ENCODE measurements at places on chromosomes 7 and 10.
A peak's percentile ranks its signal among the peaks of the same experiment; 100 is the strongest.

DNA sequence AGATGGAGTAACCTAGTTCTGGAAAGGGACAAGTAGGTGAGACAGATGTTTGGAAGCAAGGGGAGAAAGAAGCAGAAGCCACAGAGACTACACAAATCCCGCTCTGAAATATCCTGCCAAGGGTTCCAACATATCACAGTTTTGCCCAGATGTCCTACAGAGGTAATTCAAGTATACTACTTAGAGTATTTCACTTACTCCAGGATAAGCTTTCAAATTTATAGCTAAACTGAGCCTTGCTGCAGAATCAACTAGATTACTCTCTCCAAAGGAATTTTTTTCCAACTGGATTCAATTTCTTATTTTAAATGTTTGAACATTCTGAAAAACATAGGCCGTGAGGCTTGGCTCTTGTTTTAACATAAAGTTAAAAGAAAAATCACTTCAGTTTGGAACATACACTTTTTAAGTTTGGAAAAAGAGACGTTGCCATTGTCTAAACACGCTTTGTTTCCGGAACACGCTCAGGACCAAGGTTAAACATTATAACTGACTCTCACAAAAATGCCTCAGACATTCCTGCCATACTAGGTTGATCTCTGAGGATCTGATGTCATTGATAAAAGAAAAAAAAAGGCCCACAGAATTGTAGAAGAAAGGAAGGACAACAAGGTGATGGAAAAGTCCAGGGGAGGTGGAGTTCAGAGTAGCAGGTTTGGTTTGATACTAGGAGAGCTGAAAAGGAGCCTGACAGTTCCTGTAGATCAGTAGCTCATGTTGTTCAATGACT is 74.8 kb downstream of the FAM185A start:
- no peak for DNase-seq

DNA sequence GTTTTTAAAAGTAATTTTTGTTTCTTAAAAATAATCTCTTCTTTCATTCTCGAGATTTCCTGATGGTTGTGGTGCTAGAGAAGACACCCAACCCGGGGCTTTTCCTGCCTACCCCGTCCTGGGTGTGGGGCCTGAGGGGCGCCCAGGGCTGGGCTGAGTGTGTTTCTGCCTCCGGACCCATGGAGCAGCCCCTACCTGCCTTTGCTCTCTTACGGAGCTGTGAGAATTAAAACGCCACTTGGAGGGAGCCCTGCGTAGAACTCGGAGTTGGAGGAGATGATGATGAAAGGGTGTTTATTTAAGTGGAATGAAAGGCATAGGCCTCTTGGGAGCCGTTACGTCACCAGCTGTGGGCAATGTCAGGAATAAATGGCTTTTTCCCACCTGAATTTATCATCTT is 261.8 kb upstream of the SHH start:
- no peak for DNase-seq

- DNase-seq, result no peak
Measured at GRCh38 chr10:88062385-88062784, 199.0 kb downstream of the PTEN start.

DNA sequence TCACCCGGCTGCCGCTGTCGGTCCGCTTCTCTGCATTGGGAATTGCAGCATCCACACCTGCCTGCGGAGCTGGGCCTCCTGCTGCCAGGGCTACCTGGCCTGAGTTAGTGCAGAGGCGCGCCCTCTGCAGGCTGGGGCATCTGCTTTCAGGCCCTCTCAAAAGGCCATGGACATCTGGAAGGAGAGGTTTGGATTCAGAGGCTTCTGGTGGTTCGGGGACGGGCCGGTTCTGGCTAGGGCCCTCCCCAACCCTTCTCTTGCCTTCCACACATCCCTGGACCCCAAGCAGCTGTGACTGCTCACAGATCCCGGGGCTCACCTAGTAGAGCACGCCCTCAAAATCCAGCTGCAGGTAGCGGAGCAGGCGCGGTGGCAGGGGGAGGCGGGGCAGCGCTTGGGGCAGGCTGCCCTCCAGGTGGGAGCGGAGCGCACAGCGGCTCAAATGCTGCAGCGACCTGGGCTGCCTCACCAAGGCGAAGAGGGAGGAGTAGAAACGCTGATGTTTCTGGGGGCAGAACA is 8.4 kb upstream of the GBX1 start:
- DNase-seq, result peak; percentile 90

GRCh38 chr7:83455612-83456011 is 193.3 kb downstream of the SEMA3E start:
- DNase-seq, result no peak

DNA sequence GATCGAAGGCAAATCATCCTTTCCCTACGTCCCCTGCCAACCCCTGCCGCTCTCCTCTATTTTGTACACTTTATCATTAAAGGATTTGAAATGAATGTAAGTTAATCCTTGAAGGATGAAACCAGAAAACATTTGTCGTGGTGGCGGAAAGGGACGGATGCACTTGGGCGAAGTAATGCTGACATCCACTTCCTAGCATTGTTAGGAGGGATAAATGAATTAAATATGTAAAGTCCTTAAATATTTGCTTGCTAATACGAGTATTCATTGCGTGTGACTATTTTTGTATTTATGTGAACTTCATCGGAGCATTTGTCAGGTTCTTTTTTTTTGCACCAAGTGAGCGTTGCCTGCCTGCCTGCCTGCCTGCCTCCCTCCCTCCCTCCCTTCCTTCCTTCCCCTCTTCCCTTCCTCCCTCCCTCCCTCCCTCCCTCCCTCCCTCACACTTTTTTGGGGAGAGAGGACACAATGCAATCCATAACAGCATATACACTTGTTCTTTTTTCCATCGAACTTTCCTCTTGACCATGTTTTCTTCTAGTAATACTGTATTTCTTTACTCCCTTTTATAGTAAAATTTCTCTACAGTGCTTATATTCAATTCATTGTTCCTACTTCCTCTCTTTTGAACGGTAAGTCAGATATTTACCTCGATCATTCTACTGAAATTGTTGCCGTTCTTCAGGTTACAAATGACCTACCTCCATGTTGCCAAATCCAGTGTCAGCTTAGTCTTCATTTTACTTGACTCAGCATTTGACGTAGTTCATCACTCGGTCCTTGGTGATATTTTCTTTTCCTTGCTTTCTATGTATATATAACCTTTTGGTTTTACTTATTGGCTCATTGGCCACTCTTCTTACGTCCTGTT is 831 bp downstream of the CCDC7 start:
- no peak for DNase-seq

GRCh38 chr7:22205631-22206030 is 151.3 kb downstream of the RAPGEF5 start:
- DNase-seq, result no peak

DNA sequence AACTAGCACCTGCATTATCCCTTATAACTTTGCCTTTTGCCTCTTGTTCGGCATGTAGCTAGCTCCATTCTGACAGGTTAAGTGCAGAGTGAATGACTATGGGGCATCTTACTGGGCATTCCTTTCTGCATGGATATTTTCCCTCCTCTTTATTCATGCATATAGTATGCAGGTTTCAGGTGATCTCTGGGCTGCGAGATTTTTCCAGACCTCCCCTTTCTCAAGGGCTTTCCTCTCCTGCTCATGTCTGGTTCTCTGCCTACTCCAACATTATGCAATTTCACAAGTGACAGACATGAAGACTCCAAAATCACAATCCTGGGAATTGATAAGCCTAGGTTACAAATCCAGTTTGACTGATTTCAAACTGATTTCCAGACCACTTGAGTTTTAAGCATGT is 503.8 kb downstream of the NXPH1 start:
- DNase-seq, result no peak

- no peak for DNase-seq
Measured at GRCh38 chr7:157152391-157152937, 13.7 kb downstream of the UBE3C start.

GRCh38 chr10:101644002-101644401 is 51.0 kb downstream of the FBXW4 start:
- peak; percentile 79 for DNase-seq

DNA sequence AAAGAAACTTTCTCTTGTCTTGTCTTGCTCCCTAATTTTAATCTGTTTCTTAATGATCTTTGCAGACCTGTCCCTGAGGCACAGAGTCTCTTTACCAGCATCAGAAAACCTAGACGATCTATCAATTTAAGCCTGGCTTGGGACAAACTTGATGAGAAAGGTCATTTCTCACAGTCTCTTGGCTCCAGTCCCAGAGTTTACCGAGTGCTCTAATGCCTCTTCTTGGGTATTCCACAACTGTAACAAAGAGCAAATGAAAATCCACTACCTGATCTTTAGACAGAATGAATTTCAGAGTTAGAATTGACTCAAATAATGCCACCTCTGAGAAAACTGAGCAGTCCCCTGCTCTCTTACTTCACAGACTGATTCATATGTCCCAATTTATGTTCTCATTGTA is 106.4 kb upstream of the DNAJB12 start:
- DNase-seq, result no peak

DNA sequence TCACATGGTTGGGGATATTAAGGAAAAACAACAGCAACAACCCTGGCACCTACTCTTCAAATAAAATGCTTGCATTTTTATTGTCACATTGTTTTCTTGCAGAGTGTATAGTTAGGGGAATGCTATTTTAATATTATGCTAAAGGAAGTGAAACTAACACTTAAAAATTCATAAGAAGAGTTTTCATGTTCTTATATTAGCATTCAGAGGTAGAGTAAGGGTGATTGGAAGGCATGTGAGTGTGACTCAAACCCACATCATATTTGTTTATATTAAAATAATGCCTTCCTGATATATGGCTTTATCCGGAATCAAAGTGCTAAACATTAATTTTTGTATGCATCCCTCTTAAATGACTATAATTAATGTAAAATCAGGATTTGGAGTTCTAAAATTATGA is 59.8 kb upstream of the TES start:
- no peak for DNase-seq

DNA sequence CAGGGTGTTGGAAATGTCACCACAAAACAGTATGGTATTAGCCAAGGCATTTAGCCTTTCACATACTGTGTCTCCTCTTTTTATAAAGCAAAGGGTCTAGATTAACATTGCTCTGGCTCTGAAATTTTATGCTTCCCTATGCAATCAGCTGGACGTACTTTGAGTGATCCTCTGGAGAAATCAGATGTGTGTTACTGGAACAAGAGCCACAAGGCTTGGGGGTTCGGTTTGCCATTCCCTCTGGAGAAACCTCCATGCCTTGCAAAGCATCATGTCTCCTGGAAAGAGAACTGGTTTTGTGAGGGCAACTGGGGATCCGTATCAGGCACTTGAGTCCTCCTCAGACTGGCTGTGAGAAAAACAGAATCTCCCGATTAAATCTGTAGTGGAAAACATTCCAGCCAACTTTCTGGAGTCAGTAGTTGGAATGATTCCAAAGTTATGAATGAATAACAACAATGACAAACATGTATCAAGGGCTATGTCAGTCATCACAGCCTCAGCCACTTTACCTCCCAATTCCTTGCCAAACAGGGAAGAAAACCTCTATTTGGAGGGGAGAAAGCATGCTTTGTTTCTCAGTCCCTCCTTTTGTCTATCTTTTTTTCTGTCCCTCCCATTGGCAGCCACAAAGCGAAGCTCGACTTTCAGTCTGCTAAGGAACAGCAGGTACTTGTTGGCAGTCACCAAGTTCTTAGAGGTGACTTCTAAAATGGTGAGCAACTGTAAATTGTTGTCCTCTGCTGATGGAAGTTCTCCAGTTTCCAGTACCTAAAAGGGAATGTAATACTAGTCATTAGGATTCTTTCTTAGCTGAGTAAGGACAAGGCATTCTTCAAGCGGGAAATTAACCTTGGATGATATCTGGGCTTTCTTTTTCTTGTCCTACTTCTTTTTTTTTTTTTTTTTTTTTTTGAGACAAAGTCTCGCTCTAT is 864.8 kb upstream of the AUTS2 start:
- no peak for DNase-seq

DNA sequence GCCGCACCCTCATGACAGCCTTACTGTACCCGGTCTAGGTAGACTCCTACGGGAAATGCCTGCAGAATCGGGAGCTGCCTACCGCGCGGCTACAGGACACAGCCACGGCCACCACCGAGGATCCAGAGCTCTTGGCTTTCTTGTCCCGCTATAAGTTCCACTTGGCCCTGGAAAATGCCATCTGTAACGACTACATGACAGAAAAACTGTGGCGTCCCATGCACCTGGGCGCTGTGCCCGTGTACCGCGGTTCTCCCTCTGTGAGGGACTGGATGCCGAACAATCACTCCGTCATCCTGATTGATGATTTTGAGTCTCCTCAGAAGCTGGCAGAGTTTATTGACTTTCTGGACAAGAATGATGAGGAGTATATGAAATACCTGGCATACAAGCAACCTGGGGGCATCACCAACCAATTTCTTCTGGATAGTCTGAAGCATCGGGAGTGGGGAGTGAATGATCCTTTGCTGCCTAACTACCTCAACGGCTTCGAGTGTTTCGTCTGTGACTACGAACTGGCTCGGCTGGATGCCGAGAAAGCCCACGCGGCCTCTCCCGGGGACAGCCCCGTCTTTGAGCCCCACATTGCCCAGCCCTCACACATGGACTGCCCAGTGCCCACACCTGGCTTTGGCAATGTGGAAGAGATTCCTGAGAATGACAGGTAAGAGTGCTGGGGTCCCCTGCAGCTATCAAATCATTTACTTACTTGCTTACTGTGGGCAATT is 8.5 kb upstream of the CHCHD1 start:
- DNase-seq, result no peak

- no peak for DNase-seq
Measured at GRCh38 chr10:49325916-49326783, 27.2 kb downstream of the C10orf71 start.

- no peak for DNase-seq
Measured at GRCh38 chr7:39979406-39980073, 29.5 kb downstream of the CDK13 start.

- DNase-seq, result no peak
Measured at GRCh38 chr7:106305732-106306131, 20.9 kb upstream of the NAMPT start.

- DNase-seq, result no peak
Measured at GRCh38 chr7:134044682-134045081, 82.5 kb upstream of the LRGUK start.

DNA sequence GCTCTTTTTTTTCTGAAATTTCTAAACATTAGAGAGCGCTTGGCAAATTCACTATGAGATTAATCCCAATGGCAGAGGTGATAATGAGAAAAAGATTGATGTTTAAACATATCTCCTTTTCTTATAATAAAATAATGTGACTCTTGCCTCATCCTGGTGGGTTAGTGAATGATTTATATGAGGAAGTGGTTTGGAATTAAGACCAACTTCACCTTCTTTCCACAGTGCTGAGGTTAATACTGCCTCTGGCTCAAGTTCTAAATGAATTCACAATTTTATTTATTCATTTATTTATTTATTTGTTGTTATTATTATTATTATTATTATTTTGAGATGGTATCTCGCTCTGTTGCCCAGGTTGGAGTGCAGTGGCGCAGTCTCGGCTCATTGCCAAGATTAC is 40.5 kb upstream of the ADO start:
- no peak for DNase-seq

DNA sequence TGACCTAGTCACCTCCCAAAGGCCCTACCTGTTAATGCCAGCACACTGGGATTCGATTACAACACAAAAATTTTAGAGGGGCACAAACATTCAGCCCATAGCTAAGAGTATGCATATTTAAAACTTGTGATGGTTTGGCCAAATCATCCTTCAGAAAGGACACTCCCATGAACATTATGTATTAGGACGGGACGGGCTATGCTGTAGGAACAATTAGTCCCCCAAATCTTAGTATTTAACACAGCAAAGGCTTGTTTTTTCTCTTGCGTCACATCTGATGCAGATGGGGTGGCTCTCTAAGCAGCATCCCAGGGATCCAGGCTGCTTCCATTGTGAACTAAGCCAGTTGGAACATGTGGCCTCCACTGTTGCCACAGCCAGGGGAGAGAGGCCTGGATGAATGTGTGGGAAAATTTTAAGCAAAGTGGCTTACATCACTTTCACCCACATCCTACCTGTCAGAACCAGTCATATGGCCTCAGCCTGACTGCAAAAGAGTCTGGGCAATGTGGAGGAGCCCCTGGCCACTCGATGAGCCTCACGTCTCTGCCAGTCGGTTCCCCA is 26.6 kb downstream of the CHST3 start:
- DNase-seq, result no peak
